NCI-H187 (cell line): ENCODE measurements at places on chromosomes 5 and 9.

- DNase-seq = no peak
Measured at GRCh38 chr9:72579190-72579589, 57.8 kb downstream of the TMC1 start.

- no peak for DNase-seq
Measured at GRCh38 chr9:95177617-95178016, 139.9 kb downstream of the FANCC start.

DNA sequence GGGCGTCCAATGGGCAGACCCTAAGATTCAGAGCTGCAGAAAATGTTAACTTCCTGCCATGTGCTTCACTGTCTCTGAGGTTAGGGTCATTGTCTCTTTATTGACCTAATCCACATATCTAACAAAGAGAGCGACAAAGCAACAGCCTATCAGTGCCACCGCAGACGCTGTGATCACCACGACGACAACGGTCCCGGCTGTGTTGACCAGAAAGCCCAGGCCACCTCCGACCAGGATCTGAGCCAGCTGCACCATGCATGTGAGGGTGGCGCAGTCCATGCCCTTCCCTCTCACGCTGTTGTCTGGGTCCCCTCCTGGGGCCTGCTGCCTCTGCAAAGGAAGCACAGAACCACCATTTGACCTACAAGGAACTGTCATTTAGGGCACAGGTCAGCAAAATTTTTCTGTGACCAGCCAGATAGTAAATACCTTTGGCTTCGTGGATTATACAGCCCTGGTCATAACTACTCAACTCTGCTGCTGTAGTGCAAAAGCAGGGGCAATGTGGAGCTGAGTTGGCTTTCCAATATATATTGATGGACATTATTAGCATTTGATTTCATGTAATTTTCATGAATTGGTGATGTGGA is 8.5 kb downstream of the RXFP3 start:
- DNase-seq = no peak

DNA sequence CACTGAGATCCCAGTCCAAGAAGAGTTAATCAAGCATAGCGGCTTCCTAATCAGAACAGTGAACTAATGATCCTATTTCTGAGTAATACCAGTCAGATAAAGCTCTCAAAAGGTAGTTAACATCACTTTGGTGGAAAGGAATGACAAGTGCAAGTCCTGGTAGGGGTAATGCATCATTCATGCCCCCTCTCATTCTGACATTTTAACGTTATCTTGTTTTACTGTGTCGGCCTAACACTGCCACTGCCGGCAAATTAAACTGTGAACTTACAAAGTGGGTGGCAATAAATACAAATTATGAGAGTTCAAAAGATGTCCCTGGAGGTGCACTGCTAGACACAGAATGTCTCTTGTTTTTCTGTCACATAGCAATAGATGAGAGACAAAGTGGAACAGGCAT is 131.6 kb downstream of the EBF1 start:
- DNase-seq = no peak

GRCh38 chr5:104170926-104171325 is 608.3 kb upstream of the NUDT12 start:
- DNase-seq = no peak

GRCh38 chr5:87114631-87115030 is 153.1 kb upstream of the RASA1 start:
- DNase-seq = no peak

DNA sequence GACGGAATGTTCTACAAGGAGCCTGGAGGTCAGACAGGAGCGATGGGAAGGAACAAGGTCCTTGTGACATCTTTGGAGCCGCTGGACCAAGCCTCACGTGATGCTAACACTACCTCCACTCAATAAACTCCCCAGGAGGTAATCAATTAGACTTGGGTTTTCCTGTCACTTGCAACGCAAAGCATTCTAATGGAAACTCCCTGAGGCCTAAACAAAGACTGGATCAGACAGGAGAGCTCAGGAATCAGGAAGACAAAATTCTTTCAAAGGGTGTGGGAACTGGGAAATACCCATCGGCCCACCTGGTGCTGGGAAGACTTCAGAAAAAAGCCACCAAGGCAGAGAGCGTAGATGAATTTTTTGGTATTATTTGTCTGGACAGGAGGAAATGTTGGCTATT is 22.3 kb upstream of the UNC5A start:
- DNase-seq = no peak

GRCh38 chr9:137068539-137069507 is 1.5 kb downstream of the SAPCD2 start:
- no peak for DNase-seq

DNA sequence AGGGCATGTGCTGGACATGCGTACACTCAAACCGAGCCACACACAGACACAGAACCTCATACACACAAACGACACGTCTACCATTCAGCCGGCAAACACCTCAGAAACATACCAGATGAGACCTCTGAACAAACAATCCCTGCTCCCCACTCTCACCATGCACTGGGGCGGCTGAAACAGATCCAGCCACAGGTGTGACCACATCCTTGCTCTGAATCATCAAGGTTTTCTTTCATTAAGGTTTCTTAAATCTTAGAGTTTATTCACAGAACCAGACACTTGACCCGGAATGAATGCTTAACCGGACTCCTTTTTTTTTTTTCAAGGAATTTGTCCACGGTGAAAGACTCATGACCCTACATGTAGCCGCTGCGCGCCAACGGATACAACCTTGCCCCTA is 26.2 kb downstream of the TERT start:
- DNase-seq = no peak

GRCh38 chr5:93186076-93186682 is 394.8 kb downstream of the NR2F1-AS1 start:
- no peak for DNase-seq

DNA sequence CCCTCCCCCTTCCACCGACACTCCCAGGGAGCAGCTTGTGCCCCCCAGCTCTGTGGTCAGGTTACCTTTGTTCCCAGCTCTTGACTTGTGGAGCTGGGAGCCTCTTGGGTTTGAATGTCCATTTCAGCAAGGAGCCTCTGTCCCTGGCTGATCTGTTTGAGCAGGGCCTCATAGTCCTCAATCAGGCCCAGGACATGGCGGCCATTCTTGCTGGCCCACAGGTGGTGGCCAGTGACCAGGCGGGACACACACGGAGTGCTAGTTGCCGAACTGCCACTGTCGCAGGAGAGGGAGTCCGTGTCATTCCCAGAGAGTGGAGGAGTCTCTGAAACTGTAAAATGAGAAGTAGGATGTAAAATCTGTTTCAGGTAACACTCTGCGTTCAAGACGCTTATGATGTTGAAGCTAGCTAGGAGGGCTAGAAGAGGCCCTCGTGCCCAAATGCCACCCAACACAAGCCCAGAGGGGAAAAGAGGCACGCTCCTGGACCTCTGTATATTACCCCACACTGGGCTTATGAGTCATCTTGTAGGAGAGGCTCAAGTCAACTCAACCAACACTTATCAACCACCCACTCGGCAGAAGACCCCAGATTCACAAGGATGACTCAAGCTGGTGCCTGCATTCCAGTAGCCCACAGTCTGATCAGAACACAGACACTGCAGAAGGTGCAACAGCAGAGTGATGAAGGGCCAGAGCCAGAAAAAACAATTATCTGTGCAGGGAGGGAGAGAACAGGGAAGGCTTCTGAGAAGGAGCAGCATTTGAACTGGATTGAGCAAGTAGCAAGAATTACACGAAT is 177.0 kb downstream of the CDK5RAP2 start:
- DNase-seq = no peak

DNA sequence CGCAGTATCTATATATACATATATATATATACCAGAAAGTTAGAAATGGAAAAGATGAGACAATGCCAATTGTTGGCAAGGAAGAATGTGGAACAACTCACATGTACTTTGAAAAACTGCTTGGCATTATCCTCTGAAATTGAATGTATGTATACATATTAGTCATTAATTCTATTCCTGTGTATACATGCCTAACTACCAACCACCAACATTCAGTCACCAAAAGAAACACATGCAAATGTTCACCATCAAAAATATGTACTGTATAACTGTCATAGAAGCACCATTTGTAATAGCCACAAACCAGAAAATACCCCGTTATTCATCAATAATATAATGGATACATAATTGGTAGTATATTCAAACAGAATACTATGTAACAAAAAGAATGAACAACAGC is 330.2 kb upstream of the GRAMD2B start:
- DNase-seq = no peak

- no peak for DNase-seq
Measured at GRCh38 chr9:72354704-72355103, 10.3 kb downstream of the ZFAND5 start.

- DNase-seq = no peak
Measured at GRCh38 chr5:150515446-150515845, 7.5 kb downstream of the NDST1 start.

DNA sequence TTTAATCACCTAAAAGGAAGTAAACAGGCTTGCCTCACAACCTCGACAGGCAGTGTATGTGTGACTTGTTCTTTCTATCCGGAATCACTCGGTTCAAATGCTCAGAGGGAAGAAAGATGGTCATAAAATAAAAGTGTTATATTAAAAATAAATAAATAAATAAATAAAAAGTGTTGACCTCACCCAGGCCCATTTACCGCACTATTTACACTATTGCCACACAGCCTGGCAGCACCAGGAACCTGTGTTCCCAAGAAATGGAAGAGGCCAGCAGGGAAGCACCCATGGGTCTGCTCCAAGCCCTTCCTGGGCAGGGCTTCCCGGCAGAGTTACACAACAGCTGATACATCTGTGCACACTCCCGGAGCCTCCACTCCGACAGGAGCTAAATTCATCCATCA is 127.9 kb downstream of the EFNA5 start:
- DNase-seq = no peak

DNA sequence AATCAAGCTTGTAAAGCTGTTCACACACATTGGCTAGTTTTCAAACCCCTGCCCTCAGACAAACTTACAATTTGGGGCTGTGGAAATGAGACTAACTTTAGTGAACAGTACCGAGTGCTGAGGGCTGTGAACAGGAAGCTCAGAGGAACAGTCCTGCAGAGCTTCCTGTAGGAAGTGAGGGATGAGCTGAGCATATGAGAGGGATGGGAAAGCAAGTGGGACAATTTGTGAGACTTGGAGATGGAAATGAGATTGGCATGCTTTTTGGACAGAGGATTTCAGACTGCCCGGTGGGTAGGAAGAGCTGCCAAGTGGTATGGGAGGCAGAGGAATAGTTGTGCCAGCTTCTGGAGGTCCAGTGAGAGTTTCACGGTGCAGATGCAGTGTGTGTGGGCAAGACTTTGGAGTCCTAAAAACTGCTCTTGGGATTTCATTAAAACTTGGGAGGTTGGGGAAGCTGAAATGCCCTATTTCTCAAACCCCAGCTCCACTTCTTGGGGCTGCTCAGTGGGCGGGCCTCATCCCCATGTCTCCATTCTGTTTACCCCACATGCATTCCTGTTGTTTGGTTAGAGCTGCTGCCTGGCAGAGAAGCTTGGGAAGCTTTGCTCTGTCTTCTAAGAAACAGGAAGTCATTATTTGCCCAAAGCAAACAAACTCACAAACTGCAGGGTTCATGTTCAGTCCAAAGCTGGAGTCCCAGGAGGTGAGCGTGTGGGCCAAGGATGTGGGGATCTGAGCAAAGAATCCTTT is 267.5 kb downstream of the ZSWIM6 start:
- no peak for DNase-seq

DNA sequence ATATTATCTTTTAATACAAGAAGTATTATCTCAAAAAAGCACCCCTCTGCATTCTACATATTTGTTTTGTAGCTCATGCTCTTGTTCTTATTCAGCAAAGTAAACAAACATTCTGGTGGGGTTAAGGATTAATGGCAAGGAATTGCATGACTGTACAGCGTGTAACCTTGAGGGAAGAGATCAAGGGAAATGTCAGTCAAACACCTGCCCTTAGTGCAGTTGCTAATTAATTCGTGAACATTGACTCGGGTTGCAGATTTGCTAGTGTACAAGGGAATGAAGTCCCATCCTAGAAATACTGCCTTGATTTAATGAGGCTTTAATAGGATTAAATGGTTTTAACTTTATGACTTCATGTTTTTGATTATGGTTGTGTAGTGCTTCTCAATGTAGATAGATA is 1758.1 kb downstream of the MAT2B start:
- no peak for DNase-seq

DNA sequence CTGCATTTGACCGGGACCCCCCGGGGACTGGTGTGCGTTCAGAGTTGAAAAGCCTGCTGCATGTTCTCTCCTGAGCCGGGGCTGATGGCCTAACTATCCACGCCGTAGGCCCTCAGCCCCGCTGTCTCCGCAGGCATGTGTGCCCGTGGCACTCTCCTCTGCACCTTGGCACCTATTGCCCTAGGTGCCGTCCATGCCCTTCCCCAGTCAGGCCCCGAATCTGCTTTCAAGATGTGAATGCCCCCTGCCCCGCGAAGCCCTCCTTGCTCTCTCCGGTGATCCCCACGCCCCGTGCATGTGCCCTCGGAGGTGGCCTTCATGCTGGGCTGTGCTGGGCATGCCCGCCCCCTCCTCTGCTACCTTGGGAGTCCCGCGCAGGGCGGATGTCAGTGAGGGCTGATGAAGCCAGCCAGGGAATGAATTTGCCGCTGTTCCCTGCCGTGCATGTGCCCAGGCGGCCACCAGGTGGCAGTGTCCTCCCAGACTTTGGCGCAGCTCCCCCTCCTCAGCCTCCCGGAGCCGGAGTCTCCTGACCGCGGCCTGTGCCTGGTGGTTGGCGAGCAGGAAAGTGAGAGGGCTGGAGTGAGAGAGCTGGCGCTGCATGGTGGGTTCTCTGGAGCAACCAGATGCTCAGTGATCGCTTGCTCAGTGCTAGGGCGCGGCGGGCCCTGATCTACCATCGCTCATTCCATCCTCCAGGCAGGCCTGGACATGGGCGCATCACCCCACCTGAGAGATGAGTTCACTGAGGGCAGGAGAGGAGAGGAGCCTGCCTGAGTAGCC is 112.9 kb upstream of the LMX1B start:
- DNase-seq = no peak

DNA sequence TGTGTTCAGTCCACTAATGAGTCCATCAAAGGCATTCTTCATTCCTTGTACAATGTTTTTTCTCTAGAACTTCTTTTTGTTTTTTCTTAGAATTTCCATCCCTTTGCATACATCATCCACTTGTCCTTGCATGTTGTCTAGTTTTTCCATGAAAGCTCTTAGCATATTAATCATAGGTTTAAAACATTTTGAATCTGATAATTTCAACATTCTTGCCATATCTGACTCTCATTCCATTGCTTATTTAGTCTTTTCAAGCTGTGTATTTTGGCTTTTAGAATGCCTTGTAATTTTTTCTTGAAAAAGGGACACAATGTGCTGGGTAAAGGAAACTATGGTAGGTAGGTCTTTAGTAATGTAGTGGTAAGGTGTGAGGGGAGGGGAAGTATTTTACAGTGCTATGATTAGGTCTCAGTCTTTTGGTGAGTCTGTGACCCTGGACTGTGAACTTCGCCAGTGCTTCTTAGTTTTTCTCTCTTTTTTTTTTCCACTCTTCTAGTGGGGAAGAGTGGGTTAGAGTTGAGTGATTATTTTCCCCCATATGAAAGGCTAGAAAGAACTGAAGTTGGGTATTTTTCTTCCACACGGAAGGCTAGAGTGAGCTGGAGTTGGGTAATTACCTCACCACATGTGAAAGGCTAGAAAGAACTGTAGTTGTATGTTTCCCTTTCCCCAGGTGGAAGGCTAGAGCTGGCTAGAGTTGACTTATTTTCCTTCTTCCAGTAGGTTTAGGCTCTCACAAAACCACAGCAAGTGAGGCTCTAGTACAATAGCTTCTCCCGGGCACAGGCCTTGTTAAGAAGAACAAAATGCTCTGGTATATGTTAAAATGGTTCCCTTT is 172.1 kb downstream of the SNX18 start:
- no peak for DNase-seq

GRCh38 chr5:105057893-105058292 is 1495.3 kb upstream of the NUDT12 start:
- DNase-seq = no peak
